Suprapubic skin (tissue), 4 donors: ENCODE measurements at places on chromosomes 7 and 10. TPM values are rescaled to one million over a fixed set of nuclear protein-coding genes. Genes with fewer than 3 reads are reported as not detected.

The NRBF2 gene
- total RNA-seq: 15.5 TPM

The GPR26 gene
- total RNA-seq: not detected

The LIPJ gene
- total RNA-seq: 0.48 TPM

The PDK4 gene
- total RNA-seq: 104 TPM

The SEMA3D gene
- total RNA-seq: 5.9 TPM

The MMRN2 gene
- total RNA-seq: 52.9 TPM

DNA sequence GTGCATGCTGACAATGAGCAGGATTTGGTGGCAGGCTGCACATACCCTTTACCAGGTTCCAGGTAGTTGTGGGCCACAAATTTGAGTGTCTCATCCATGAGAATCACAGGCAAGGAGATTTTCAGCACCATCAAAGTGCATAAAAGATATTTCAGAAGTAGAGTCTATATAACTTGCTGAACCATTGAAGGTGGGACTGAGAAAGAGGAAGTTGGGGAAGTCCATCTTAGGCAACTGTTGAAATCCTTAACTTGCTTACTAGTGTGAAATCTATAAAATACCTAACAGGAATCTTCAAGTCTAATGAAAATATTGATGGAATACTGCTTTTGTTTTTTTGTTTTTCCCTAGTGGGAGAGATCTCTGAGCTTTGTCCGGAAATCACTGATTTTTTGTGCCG lies 325.1 kb upstream of the PLXDC2 start:
- no peak overlapping the region for H3K27ac ChIP-seq
- no peak overlapping the region for H3K4me3 ChIP-seq
- no peak for DNase-seq
- no peaks in the 10 kb centered on the region for H3K4me1 ChIP-seq
- H3K27me3 ChIP-seq: no peaks in the 10 kb centered on the region
- no peaks in the 10 kb centered on the region for H3K36me3 ChIP-seq

GRCh38 chr7:87413951-87414793 lies 61.3 kb downstream of the ABCB4 start:
- peaks cover 21% of the 10 kb centered on the region for H3K4me1 ChIP-seq
- no peak overlapping the region for H3K27ac ChIP-seq
- no peak overlapping the region for H3K4me3 ChIP-seq
- no peaks in the 10 kb centered on the region for H3K27me3 ChIP-seq

DNA sequence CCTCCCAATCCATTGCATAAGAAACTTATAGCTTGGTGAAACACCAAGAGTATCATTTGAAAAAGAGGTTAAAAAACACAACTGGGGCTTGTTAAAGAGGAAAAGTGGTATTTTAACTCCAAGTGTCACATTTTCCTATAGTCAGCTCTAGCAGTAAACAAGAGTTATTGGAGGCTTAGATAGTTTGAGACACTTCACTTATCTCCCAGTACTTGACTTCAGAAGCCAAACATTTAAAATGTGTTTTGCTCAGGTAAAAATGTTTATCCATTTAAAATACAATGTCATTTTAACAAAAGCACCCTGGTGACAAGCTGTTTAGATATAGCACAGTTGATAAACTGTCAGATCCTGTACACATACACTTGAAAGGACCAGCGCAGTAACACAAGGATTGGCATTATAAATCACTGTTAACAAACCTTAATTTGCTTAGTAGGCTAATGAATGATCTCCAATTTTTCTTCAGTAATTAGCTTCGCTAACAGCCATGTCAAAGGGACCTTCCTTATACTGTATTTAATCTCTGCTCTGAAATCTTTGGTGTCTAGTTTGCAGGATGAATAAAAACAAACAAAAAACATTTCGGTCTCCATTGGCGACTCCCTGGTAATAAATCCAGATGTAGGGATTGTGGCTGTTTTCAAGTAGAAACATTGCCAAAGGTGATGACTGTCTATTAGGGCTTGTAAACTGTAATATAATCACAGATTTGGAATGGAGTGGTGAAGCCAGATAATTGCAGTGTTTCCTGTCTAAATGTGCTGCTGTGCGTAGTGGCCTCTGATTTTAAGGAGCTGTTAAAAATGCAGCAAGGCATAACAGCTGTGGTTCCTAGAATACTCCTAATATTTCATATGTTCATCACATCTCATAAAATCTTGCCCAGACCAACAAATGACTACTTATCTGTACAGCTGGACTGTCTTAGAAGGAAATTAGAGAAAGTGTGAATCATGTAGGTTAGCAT lies 545.1 kb downstream of the AUTS2 start:
- H3K36me3 ChIP-seq: no peaks in the 10 kb centered on the region
- no peaks in the 10 kb centered on the region for H3K27me3 ChIP-seq
- no peak for DNase-seq
- no peak overlapping the region for H3K27ac ChIP-seq

DNA sequence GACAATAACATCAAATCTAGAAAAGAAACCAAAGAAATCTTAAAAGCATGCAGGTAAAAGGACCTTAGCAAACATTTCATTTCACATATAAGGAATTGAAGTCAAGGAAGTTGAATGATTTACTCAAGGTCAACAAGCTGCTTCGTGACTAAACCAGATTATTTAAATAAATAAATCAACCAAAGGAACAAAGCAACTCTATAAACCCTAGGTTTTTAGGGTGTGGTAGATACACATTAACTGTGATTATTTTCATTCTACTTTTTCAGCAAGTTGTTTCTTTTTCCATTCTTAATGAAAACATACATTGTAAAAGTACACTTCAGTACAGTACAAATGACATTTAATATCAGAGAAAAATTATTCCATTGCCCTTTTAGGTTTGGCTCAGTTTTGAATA lies 382.0 kb upstream of the STEAP1 start:
- no peaks in the 10 kb centered on the region for H3K4me1 ChIP-seq
- no peaks in the 10 kb centered on the region for H3K27me3 ChIP-seq
- H3K36me3 ChIP-seq: no peaks in the 10 kb centered on the region
- no peak overlapping the region for H3K27ac ChIP-seq
- no peak overlapping the region for H3K4me3 ChIP-seq

- H3K4me3 ChIP-seq: no peak overlapping the region
- H3K27me3 ChIP-seq: no peaks in the 10 kb centered on the region
- DNase-seq: no peak
- peaks cover 5% of the 10 kb centered on the region for H3K36me3 ChIP-seq
- no peaks in the 10 kb centered on the region for H3K4me1 ChIP-seq
Measured at GRCh38 chr10:113893570-113893969, 39.1 kb downstream of the NHLRC2 start.

DNA sequence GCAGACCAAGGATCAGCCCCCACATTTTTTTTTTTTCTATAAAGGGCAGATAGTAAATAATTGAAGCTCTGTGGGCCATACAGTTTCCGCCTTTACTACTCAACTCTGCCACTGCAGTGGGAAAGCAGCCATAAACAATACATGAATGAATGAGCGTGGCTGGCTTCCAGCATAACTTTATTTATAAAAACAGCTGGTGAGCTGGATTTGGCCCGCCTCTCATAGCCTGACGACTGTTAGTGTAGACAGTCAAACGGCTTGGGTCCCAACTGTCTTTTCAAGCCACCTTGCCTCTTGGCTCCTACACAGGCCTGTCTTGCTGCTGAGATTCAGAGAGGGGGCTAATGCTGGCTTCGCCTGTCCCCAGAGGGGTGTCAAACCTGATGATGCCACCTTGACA lies 169.8 kb upstream of the GPR26 start:
- peaks cover 13% of the 10 kb centered on the region for H3K27me3 ChIP-seq
- no peaks in the 10 kb centered on the region for H3K4me1 ChIP-seq
- no peak for DNase-seq
- no peak overlapping the region for H3K4me3 ChIP-seq
- H3K36me3 ChIP-seq: no peaks in the 10 kb centered on the region

- H3K4me1 ChIP-seq: peaks cover 30% of the 10 kb centered on the region
- no peak for DNase-seq
- H3K4me3 ChIP-seq: no peak overlapping the region
- no peak overlapping the region for H3K27ac ChIP-seq
- no peaks in the 10 kb centered on the region for H3K27me3 ChIP-seq
Measured at GRCh38 chr7:69739190-69739589, 140.9 kb downstream of the AUTS2 start.

- no peak for DNase-seq
- H3K36me3 ChIP-seq: no peaks in the 10 kb centered on the region
- no peak overlapping the region for H3K4me3 ChIP-seq
- no peak overlapping the region for H3K27ac ChIP-seq
- no peaks in the 10 kb centered on the region for H3K4me1 ChIP-seq
Measured at GRCh38 chr10:62651341-62651740, 153.2 kb upstream of the ADO start.

- H3K27ac ChIP-seq: no peak overlapping the region
Measured at GRCh38 chr7:12066004-12066403, 145.1 kb upstream of the TMEM106B start.

DNA sequence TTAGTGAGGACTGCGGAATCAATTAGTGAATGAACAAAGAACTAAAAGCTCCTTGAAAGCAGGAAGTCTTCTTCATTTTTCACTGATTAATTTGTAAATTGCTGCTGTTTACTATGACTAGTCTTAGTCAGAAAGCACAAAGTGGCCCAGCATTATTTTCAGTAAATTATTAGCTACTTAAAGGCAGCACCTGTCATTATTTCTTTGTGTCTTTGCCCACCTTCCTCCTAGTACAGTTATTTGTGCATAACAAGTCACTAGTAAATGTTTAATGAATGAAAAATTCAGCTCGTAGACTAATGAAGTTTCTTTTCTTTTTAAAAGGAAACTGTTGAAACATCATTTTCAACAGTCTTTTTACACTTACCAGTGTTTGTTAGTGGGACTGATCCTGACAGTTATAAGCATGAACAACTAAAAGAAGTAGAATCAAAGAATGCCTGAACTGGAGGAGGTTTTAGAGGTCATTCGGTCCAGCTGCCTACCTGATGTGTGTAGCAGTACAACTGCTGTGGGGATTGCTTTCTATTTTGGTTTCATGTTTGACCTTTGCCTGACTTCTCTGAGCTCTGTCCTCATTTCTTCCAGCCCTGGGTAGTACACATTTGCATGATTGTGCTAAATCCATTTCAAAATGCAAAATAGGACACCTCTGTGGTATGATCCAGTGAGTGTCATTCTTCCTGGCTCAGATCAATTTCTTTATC lies 140.0 kb upstream of the PHYHIPL start:
- DNase-seq: no peak
- no peaks in the 10 kb centered on the region for H3K36me3 ChIP-seq
- no peaks in the 10 kb centered on the region for H3K27me3 ChIP-seq
- H3K4me3 ChIP-seq: no peak overlapping the region
- H3K27ac ChIP-seq: no peak overlapping the region

- DNase-seq: no peak
- no peak overlapping the region for H3K27ac ChIP-seq
- no peaks in the 10 kb centered on the region for H3K4me1 ChIP-seq
- H3K4me3 ChIP-seq: no peak overlapping the region
Measured at GRCh38 chr10:7243873-7244272, 167.0 kb downstream of the SFMBT2 start.

- peaks cover 19% of the 10 kb centered on the region for H3K4me1 ChIP-seq
- H3K27me3 ChIP-seq: no peaks in the 10 kb centered on the region
- H3K36me3 ChIP-seq: no peaks in the 10 kb centered on the region
Measured at GRCh38 chr7:140214075-140214684, 37.4 kb upstream of the KDM7A start.

GRCh38 chr10:132643709-132644526 lies 106.3 kb downstream of the INPP5A start:
- H3K27ac ChIP-seq: no peak overlapping the region
- peaks cover 6% of the 10 kb centered on the region for H3K4me1 ChIP-seq
- H3K27me3 ChIP-seq: no peaks in the 10 kb centered on the region
- H3K4me3 ChIP-seq: no peak overlapping the region
- H3K36me3 ChIP-seq: peaks cover 3% of the 10 kb centered on the region
- DNase-seq: peak; percentile 46

DNA sequence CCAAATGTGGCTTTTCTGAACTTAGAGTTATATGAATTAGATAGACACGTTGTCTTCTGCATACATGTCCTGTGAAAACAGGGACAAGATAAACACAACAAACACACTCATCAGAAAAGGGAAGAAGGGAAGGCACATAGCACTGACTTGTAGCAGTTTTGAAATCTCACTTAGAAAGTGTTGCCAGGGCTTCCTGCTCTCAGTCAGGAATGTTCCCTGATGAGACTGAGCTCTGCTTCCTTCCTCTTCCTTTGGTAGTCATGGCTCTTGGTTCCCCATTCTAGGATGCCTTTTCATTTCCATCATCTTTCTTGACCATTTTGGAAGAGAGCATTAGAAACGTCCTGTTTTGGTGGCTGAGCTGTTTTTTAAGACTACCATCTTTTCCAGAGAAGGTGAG lies 233.8 kb upstream of the LYZL1 start:
- H3K4me3 ChIP-seq: no peak overlapping the region
- H3K27ac ChIP-seq: no peak overlapping the region
- no peaks in the 10 kb centered on the region for H3K4me1 ChIP-seq

GRCh38 chr7:71325151-71325550 lies 193.2 kb downstream of the GALNT17 start:
- no peak for DNase-seq
- no peaks in the 10 kb centered on the region for H3K4me1 ChIP-seq
- no peak overlapping the region for H3K27ac ChIP-seq
- H3K4me3 ChIP-seq: no peak overlapping the region

DNA sequence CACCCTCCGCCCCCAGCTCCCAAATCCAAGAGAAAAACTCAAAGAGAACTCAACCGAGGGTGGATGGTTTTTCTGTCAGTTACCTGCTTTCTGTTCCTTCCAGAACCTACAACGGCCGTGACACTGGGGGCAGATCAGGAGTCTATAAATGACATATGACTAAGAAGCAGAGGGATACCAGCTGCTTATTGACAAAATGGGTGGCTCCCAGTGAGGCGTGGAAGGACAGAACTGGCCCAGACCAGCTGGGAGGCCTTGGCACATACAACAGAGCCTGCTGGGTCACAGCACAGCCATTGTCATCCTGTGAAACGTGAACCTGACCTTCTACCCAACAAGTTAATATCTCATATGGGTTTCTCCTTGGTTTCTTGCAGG lies 84.3 kb upstream of the ADRB1 start:
- H3K27me3 ChIP-seq: no peaks in the 10 kb centered on the region
- DNase-seq: no peak
- H3K36me3 ChIP-seq: no peaks in the 10 kb centered on the region
- peak overlapping the region; percentile 57 for H3K27ac ChIP-seq

- no peak overlapping the region for H3K27ac ChIP-seq
- H3K4me1 ChIP-seq: no peaks in the 10 kb centered on the region
- no peak overlapping the region for H3K4me3 ChIP-seq
- no peaks in the 10 kb centered on the region for H3K27me3 ChIP-seq
- DNase-seq: no peak
Measured at GRCh38 chr10:120514035-120514620, 57.1 kb downstream of the PLPP4 start.

GRCh38 chr10:62323751-62324150 lies 50.4 kb upstream of the ZNF365 start:
- no peak overlapping the region for H3K4me3 ChIP-seq
- H3K36me3 ChIP-seq: no peaks in the 10 kb centered on the region
- no peak overlapping the region for H3K27ac ChIP-seq
- no peaks in the 10 kb centered on the region for H3K27me3 ChIP-seq

GRCh38 chr7:4798706-4799235 lies 23.3 kb downstream of the AP5Z1 start:
- H3K4me3 ChIP-seq: no peak overlapping the region
- peaks cover 12% of the 10 kb centered on the region for H3K4me1 ChIP-seq
- no peaks in the 10 kb centered on the region for H3K36me3 ChIP-seq
- H3K27me3 ChIP-seq: no peaks in the 10 kb centered on the region
- no peak for DNase-seq
